ENCODE measurements at places on chromosomes 2 and 18.

DNA sequence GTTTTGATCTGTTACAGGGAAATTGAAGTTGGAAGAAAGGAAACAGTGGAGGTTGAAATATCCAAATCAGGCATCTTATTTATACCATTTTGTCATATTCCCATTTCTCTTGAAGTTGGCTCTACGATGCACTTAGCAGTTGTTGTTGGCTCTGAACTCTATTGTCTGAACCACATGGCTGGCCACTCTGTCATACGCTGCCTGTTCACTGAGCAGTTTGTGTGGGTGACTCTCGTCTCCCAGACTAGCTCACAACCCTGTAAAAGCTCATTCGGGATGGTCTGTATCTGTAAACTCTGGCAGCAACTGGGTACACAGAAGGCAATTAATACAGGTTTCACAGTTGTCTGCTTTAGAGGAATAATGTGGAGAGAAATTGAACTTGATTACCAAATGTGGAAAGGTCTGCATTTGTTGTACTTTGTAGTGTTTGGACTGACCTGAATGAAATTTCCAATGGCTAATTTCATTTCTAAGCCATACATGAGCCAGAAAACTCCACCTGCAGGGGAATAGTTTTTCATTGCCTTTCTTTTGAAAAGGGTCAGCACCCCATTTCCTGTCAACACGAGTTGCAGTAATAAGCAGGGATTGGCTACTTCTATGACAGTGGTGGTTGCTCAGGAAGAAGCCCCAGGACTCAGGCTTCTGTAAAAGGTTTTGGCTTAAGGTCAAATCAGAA is 378.2 kb downstream of the OSR1 start:
- no peak for DNase-seq

- DNase-seq: peak; percentile 82
These were observed 10.8 kb downstream of the SPDYA start for GRCh38 chr2:28821295-28821958.

GRCh38 chr2:144322379-144322778 is 197.5 kb downstream of the ZEB2 start:
- peak; percentile 43 for DNase-seq

- DNase-seq: no peak
These were observed 437.1 kb downstream of the DCDC2C start for GRCh38 chr2:4140281-4140970.

DNA sequence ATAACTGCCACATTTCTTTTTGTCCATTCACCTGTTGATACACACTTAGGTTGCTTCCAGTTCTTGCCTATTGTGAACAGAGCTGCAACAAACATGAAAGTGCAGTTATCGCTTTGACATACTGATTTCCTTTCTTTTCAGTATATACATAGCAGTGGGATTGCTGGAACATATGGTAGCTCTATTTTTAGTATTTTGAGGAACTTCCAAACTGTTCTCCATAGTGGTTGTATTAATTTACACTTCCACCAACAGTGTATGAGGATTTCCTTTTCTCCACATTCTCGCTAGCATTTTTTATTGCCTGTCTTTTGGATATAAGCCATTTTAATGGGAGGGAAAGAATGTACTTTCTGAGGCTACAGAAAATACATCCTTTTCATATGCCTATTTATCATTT is 167.4 kb downstream of the GULP1 start:
- no peak for DNase-seq

GRCh38 chr2:161337247-161337646 is 29.0 kb downstream of the PSMD14 start:
- no peak for DNase-seq

DNA sequence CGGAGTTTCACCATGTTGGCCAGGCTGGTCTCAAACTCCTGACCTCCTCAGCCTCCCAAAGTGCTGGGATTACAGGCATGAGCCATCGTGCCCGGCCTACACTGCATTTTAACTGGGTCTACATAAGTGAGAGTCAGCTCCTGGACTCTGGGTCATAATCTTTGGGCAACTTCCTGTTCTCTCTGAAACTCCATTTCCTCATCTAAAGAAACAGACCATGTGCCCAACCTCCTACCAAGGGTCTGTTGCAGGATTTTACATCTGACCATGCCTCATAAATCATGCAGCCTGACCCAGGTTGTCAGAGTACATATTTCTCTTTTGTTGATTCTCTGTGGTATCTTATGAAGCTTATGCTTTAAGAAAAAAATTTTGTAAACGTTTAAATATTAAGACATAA is 280.4 kb downstream of the ALPK2 start:
- DNase-seq: no peak
